ENCODE measurements at places on chromosomes 3 and 15.

GRCh38 chr3:68957895-68958294, 25.5 kb upstream of the TAFA4 start:
- DNase-seq, result no peak

GRCh38 chr15:77387365-77388105, 32.4 kb downstream of the PEAK1 start:
- no peak for DNase-seq

DNA sequence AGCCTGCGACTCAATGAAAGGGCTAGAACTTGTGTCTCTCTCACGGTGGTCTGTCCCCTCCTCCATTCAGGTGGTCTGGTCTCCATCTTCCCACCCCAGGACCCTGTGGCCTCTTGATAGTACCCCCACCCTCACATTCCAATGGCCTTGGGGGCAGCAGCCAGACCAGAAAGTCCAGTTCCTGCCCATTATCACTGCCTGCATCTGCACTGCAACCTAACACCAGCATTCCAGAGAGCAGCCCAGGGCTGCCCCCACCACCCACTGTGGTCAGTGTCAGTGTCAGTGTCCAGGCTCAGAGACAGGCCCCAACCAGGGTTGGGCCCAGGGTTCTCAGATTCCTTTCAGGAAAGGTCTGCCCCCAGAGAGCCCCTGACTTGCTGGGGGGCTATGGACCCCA, 12.6 kb downstream of the IGDCC3 start:
- peak; percentile 64 for DNase-seq

DNA sequence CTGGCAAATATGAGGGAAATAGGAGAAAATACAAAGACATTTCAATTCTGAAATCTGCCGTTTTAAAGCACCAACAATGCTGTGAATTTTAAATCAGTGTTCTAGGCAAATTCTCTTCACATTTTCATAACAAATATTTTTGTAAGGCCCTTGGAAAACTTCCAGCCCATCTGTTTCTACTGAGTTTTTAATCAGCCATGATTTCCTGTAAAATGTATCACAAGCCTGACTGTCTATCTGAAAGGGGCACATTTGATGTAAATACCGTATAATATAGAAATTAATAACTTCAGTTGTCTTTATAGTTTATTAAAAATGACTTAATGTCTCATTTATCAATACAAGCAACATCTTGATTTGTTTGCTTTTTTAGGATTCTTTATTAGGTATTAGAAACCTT, 454.7 kb downstream of the PYDC2 start:
- DNase-seq, result no peak

DNA sequence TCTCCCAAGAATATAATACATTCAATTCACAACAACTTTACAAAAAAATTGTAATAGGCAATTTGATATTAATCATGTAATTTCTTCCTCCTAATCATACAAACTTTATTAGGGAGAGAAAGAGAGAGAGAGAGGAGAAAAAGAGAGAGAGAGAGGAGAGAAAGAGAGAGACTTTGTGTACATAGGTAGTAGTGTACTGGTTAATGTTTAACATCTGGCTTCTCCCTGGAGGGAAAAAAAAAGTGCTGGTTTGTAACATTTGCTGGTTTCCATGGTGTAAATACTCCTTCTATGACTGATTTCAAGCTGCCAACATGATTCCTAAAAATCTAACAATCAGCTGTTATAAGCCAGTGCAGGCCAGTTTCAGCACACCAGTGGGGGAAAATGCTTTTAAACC, 98.0 kb upstream of the ARHGEF26 start:
- DNase-seq, result no peak

DNA sequence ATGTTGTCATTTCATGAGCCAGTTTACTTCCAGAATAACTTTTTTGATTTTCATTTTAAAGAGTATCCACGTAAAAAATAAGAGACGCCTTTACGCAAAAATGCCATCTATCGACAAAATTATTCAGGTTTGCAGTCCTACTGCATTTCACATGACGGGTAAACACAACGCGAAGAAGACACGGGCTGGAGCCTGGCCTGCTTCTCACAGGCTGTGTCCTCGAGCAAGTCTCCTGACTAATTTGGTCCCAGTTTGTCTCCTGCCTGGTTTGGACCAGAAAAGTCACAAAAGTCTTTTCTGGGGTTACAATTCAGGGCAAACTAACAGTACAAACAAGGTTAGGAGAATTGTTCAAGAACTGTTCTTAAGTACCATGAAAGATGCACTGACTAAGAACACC, 51.7 kb downstream of the CHSY1 start:
- no peak for DNase-seq

DNA sequence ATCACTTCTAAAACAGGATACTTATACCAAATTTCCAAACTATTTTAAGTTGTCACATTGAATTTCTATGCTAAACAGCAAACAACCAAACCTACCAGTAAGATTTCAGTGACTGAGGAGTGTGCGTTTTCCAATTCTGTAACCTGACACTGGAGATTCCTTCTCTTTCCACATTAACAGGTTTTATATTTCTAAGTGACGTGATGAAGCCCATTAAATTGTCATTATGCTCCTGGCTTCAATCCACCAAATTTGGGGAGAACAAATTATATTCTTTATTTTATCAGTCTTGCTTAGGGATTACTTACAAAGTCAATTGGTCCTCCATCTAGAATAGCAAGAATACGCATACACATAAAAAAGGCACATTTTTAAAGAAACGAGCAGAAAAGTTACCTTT, 764.8 kb upstream of the NR2F2 start:
- no peak for DNase-seq

- peak; percentile 62 for DNase-seq
These were observed 10.0 kb downstream of the EIF2B5 start for GRCh38 chr3:184145111-184145524.

GRCh38 chr15:51840692-51841091, 11.2 kb downstream of the TMOD3 start:
- DNase-seq, result no peak

- DNase-seq, result no peak
These were observed 262.1 kb upstream of the SATB1 start for GRCh38 chr3:18687286-18687685.

DNA sequence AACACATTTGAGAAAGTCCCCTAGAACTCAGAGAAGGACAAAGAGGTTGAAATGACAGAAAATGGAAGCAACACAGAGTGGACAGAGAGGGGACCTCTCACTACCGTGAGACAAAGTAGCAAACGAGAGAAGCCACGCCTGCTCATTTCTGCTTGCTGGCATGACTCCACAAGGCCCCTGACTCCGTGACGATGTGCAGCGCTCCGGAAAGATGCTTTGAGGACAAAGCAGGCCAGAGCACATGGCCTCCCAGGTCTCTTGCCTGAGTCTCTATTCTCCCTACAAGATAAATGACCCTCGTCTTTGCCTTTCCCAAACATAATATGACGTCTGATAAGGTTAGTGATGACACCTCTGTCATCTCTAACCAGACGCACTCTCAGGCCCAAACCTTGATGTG, 63.8 kb upstream of the CTSH start:
- DNase-seq, result no peak

- DNase-seq, result no peak
These were observed 198.3 kb downstream of the OPA1 start for GRCh38 chr3:193791041-193792032.

- no peak for DNase-seq
These were observed 4.2 kb downstream of the SPG21 start for GRCh38 chr15:64985366-64986033.

GRCh38 chr15:48582452-48583247, 62.9 kb downstream of the FBN1 start:
- DNase-seq, result no peak

DNA sequence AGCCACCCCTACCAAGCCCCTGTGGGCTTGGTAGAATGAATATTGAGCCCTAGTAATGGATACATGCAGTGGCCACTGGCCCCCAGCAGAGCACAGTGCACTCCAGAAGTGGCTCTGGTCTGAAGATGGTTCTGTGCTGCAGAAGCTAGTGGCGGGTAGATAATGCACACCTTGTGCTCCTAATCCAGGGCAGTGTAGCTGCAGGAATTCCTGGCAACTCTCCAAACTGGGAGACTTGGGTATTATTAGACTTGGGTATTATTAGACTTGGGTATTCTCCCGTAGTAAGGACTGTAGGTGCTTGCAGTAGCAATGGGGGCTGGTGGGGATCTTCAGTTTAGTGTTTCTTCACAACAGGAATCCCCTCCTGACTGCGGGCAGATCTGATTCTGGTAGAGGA, 34.7 kb downstream of the NUSAP1 start:
- DNase-seq, result no peak

GRCh38 chr3:4814904-4815574, 164.2 kb upstream of the BHLHE40 start:
- DNase-seq, result no peak

DNA sequence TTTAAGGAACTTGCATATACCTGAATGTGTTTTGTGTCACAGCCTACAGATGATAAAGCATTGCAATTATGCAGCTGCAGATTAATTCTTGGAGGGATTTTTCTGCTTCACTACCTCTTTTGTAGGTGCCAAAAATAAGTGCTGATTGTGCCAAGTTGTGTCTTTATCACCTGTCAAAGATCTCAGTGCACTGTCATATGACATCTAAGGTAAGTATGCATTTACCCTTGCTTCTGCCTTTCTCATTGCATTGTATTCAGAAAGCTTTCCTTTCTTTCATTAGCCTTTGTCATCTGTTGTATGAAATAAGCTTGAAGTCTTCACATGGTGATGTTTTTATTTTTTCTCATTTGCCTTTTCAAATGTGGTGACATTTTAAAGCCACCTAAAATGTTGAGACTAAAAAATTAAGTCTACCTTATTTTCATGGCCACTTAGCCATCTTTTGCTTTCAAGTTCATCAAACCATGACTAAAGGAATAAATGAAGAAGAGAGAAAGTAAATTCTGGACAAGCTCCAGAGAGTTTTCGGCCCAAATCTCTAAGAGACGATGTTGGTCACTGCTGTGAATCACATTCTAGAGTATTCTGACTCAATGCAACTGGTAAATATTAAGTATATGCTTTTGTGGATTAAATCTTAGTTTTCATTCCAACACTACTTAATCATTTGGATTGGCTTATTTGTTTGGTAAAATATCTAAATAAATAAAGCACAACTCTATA, 381.8 kb upstream of the EPHA3 start:
- DNase-seq, result no peak

GRCh38 chr3:11845651-11846050, 1.0 kb downstream of the TAMM41 start:
- DNase-seq, result no peak

- DNase-seq, result no peak
These were observed 1.9 kb downstream of the CHST2 start for GRCh38 chr3:143121241-143122088.

Data from H1 (cell line).